ENCODE measurements at places on chromosomes 2 and 18.

- DNase-seq, result no peak
Observed at GRCh38 chr2:118222273-118222594, 134.0 kb downstream of the INSIG2 start.

- no peak for DNase-seq
Observed at GRCh38 chr18:51506811-51507210, 309.3 kb upstream of the MEX3C start.

DNA sequence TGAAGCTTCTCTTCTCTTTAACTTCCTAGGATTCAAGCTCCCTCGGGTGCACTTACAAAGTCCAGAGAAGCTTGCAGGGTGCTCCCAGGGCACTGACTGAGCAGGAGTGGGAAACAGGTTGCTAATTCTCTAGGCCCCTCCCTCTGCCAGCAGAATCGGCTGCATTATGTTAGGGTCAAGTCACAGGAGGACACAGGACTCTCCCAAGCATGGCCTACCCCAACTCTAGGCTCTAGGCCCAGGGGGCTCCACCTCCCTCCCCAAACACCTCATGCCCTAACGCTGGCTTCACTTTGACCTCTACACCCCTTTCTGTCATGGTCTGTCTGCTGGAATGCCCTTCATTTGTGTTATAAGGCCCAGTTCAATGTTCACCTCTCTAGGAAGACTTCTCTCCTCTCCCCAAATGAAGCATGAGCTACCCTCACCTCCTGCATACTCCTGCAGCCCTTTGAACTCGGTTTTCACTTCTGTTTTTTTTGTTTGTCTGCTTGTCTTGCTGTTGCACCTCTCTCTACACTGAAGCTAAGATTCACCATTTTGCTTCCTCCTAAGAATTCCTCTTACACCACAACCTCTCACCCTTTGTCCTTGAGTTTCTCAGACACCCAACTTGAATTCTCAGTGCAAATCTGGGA, 521.8 kb upstream of the ID2 start:
- no peak for DNase-seq

DNA sequence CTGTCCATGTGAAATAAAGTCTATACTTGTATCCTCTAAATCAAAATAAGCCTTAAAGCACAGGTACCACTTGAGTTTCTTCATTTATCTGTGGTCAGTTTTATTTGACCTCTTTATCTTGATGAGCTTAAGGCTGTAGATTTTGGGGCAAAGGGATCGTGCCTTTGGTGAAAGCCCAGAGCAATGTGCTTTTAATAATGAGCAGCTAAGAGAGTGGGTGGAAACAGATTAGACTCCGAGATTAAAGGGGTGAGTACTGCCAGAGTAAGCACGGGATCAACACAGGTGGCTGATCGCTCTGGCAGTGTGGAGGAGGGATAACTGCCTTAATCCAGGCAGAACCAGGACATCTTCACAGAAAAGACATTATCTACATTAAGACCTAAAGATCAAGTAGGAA, 280.4 kb downstream of the TDRD15 start:
- DNase-seq, result no peak

DNA sequence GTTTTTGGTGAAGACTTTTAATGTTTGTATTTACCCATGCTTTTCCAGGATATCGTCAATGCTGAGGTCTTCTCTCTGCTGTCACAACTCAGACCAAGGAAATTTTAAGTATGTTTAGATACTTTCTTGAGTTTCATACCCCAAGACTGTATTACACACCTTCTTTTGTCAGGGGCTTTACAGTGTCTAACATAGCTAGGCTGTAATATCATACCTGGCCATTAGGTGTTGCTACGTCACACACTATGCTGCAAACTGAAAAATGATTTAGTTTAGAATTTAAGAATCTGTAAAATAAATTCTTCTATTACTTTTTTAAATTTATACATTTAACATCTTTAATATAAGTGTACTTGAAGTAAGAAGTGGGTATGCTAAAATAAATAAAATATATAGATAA, 358.4 kb upstream of the NRP2 start:
- no peak for DNase-seq

GRCh38 chr2:27854229-27854862, 35.8 kb downstream of the RBKS start:
- DNase-seq, result no peak

DNA sequence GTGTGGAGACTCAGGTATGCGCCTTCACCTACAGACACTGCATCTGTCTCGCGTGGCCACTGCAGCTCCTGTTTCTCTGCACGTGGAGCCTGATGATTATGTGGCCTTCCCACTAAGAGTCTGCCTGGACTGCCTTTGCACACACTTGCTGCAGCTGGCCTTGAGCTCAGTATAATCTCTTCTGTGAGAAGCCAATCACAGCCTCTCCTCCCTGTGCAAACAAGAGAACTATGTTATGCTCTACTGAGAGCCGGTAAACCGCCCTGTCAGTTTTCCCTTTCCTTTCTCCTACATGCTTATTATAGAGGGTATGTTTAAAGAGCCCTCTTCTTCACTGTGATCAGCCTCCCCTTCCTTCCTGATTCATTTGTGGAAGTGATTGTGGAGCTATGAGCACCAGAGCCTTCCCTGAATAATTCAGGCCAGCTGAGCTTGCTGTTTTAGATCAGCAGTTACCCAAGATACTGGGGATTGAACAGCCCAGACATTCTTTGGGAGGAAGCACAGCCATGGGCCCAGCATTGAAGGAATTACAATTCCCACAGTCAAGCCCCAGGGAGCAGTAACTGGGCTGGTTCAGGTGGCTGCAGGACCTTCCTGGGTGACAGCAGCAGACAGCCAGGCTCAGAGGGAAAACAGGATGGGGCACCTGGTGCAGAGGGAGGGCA, 3.7 kb upstream of the TGFA start:
- no peak for DNase-seq

- DNase-seq, result no peak
Observed at GRCh38 chr2:214328941-214329340, 81.9 kb upstream of the VWC2L start.

- no peak for DNase-seq
Observed at GRCh38 chr2:160270571-160271113, 70.6 kb upstream of the ITGB6 start.

DNA sequence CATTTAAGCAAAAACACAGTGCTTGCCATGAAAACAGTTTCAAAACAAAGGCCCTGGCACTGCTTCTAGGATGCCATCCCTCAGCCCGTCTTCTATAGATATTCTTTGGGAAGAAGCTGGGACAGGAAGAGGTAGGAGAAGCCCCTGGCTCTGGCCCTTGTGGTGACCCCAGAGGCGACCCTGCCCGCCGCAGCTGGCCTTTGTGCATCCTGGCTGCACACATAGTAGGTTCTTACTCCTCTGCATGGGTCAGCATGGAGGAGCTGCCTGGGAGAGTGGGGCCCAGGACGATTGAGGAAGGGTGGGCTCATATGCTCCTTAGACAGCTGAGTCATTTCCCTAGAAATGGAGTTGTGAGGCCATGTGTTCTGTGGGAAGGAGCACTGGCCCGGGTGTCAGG, 44.4 kb upstream of the OTOF start:
- no peak for DNase-seq

- DNase-seq, result no peak
Observed at GRCh38 chr2:121969166-121969565, 213.7 kb downstream of the TSN start.

GRCh38 chr2:170862286-170862902, 45.7 kb downstream of the GAD1 start:
- DNase-seq, result no peak

DNA sequence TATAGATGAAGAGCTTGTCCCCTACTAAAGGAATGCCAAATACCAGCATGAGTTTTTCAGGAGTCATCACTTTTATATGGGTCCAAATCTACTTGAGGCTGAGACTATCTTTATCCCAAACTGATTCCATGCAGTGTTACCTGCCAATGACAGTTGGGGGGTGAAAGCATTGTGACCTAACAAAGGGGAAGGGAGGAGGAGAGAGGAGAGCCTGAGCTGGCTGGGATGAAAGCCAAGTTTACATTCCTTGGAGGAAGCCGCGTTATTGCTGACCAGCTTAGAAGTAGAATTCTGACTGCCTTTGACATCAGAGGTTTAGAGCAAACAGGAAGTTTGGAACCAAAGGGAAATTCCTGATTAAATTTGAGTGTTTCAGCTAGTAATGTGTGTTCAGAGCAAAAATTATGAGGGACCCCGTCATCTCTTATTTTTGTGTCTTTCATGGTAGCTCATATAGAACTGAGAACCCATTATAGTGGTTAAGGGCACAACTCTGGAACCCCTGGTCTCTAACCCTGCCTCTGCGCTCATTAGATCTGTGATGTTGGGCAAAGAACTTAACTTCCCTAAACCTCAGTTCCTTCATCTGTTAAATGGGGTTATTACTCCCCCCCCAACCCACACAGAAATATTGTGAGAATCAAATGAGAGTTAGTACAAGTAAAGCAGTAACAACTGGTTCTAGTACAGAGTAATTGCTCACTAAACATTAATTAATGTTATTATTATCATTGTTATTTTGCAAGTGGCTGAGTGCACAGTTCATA, 199.3 kb upstream of the EPAS1 start:
- DNase-seq, result no peak

DNA sequence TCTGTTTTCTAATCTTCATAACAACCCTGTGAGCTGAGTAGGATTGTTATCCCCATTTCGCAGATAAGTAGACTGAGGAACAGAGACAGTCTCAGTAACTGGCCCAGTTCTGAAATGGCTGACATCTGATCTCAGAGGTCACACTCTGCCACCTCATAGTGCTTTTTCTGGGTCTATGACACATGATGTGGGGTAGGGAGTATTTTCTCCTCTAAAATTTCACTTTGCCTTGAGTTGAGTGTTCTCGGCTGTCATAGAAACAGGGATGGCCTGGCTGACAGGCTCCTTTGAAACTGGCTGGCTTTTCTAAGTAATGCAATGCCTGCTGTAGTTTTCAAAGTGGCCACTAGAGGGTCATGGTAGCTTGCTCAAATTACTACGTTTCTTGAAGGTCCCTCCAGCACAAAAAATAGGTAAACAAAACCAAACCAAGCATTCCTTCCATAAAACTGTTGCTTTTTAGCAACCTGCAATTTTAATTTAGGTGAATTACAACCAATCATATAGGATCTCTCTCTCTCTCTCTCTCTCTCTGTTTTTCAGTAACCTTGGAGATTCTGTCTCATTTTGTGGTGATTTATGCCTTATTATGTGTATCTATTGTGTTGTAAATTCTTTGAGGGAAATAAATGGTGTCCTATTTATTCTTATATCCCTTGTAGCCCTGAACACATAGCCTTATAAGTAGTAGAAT, 84.2 kb upstream of the TTN start:
- peak; percentile 43 for DNase-seq

GRCh38 chr2:200901459-200902072, 12.4 kb downstream of the NIF3L1 start:
- DNase-seq, result peak; percentile 54

GRCh38 chr2:31297751-31298150, 63.8 kb downstream of the EHD3 start:
- DNase-seq, result no peak

DNA sequence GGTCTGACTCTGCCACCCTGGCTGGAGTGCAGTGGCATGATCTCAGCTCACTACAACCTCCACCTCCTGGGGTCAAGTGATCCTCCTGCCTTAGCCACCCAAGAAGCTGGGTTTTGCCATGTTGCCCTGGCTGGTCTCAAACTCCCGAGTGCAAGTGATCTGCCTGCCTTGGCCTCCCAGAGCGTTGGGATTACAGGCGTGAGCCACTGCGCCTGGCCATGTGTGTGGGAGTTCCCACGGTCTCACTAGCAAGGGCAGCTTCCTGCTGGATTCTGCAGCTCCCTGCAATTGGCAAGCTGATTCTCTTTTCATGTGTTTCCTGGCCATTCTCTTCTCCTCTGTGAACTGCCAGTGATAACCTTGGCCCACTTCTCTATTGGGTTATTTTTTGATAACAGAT, 84.0 kb downstream of the USP40 start:
- no peak for DNase-seq

DNA sequence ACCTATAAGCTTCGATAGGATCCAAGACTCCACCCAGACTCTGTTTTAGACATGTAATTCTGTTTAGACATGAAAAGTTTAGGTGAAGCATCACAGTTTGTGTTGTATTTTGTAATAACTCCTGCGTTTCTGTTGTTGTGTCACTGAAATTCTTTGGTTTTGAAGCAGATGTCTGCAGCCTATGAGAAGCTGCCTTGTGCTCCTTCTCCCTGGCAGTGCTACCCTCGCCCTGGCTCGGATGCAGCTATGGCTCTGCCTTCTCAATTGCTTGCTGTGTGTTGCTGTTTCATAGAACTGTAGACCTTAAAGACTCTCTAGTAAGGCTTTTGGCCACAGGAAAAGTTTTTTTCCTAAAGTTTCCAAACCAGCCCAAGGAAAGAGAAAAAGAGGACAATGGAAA, 40.2 kb upstream of the ZNF638 start:
- DNase-seq, result no peak

DNA sequence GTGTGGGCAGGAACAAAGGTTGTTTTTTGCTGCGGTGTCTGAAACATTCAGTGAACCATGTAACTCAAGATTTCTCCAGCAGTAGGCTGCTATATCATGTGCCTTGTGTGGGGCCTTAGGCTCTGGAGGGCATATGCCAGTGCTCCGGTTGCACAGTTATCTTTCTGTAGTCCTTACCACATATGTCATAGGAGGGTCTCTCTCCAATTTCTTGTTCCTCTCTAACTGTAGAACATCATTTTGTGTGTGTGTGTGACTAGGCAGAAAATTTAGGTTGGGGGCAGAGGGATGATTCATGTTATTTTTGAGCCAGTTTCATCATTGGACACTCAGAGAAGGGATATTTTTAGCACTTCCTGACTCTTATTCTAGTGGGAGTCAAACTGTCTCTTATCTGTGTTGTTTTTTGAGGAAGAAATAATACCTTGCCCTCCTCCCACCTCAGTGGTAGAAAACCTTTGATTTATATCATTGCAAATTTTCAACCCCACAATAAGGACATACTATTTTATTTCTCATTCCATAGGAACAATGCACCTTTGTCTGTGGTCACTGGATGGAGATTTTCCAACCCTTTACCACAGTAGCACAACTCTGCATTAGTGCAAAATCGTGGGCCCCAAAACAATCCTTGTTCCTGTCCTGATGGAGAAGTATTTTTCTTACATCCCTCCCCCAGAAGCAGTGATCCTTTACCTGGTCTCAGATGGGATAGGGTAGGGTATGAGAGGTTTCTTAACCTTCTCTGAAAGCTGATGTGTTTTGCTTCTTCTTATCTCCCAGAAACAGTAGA, 113.9 kb downstream of the CCDC74A start:
- no peak for DNase-seq

DNA sequence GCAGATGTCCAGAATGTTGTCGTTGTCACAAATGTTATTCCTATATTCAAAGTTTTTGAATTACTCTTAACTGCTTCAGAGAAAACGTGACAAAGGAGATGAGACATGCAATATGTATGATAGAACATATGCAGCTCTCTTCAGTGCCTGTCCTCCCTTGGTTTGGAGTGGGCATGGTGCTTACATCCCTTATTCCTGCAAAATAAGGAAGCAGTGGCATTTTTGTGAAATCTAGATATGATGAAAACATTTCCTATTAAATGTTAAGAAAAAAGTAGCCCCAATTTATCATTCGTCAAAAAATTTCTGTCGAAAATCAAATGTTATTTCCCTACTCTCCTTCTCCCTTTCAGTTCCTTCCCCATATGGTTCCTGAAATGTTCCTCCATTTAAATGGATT, 457.5 kb upstream of the FANCL start:
- no peak for DNase-seq

All from stimulated activated CD8-positive, alpha-beta memory T cell treated with anti-CD3 and anti-CD28 coated beads, Interleukin-15, amount 100 ng/mL, for 1 hour (primary cell).